Aorta (tissue), 5 donors: ENCODE measurements at places on chromosomes 3 and 15. TPM values are rescaled to one million over a fixed set of nuclear protein-coding genes. Genes with fewer than 3 reads are reported as not detected.

The SI gene
- total RNA-seq = not detected

The KCNMB3 gene
- 3.6 TPM for total RNA-seq

- no peak for DNase-seq
Observed at GRCh38 chr3:4584456-4585249, 91.5 kb downstream of the ITPR1 start.

The SYNPR gene
- total RNA-seq = not detected

The CGNL1 gene
- 46.3 TPM for total RNA-seq
